ENCODE measurements at places on chromosomes 4 and X. TPM values are rescaled to one million over a fixed set of nuclear protein-coding genes. Genes with fewer than 3 reads are reported as not detected.

DNA sequence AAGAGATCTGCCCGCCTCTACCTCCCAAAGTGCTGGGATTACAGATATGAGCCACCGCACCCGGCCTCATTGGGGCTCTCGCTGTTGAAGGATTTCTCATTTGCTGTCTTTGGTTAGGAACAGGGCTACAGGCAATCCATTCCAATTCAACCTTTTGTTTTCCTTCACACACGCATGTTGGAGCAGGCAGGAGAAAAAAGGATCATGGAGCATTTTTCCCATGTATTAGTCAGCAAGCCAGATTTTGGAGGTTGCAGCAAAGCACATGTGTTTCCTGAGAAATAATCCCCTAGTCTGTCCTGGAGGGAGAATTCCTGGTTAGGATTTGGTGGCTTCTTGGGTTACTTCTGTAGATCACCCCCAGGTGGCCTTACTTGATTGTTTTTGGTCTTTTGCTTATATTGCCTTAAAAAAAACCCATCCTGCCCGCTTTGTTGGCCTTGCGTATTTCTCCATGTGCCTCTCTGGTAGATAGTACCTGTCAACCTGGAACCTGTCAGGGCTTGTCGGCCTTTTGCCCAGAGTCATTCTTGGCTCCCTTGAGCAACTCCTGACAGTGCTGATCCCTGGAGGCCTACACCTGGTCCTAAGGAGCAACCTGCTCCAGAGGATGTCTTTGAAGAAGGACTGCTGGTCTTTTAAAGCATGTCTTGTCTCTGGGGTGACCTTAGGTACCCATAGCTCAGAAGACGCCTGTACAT, 82.4 kb upstream of the CLCN4 start:
- no peak for DNase-seq

GRCh38 chrX:13667919-13668318, 15.0 kb downstream of the TCEANC start:
- DNase-seq = no peak

DNA sequence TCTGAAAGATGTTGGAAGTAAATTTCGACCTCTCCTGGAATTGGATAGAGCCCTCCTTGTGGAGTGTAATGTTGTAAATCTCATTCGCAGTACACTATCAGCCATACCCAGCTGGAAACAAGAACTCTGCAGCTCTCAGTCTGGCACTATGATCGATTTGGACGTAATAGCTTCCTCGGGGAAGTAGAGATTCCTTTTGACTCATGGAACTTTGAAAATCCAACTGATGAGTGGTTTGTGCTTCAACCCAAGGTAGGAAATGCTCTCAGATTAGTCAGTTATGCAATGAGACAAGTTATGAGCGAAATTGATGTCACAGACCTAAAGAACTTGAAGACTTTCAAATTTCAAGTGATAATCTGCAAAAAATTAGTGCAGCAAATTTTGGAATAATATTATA, 103.9 kb downstream of the SYTL5 start:
- DNase-seq = no peak

DNA sequence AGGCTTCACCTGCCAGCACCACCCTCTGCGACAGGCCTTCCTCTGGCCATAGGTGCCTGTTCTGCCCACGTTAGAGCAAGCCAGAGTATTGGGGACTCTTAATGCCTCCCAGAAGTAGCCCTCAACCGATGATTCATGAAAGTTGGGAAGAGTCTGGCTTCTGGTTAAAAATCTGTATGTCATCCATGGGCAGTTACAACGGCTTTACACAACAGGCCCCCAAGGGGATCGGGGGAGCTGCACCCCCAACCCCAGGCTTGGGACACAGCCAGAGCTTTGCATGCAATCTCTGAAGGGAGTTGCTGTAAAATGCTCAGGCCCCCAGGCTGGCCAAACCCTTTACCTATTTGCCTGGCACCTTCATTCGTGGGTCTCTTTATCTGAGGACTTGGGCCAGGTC, 5.4 kb upstream of the CYTL1 start:
- no peak for DNase-seq

- no peak for DNase-seq
These were observed 118.5 kb upstream of the PABPC4L start for GRCh38 chr4:134320048-134320447.

- DNase-seq = no peak
These were observed 138.9 kb upstream of the STX18 start for GRCh38 chr4:4680758-4681157.

DNA sequence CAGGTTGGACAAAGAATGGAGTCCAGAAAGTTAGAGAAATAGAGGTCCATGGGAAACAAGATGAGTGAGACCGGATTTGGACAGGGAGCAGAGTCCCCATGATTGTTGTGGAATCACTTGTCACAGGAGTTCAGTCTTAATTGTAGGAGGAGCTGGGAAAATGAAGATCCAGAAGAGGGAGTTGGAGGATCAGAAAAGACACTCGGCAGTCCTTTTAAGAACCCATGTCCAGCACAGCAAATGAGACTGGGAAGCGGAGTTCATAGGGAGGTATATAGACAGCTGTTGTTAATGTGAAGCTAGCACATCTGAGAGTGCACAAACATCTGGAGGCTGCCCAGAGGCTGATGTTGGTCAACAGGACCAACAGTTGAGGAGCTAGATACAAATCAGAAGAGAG, 111.4 kb upstream of the RXFP1 start:
- no peak for DNase-seq

DNA sequence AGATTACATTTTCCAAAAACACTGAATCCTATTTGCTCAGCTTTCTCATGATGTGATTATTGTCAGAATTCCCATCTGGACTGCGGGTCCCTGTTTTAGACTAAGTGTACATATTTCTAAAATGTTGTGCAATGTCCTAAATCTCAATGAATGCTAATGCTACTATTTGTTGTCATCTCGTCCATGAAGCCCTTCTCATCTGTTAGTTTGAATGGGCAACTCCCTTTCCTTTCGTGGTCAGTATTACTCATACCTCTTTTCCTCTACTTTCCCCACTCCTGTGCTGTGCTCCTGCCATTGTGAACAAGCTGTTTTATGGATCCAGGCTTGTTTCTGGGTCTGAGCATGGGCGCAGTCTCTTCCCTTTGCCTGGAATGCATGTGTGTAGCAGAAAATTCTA, 91.0 kb downstream of the MID1 start:
- no peak for DNase-seq

GRCh38 chr4:66052426-66052825, 382.1 kb upstream of the EPHA5 start:
- DNase-seq = no peak

DNA sequence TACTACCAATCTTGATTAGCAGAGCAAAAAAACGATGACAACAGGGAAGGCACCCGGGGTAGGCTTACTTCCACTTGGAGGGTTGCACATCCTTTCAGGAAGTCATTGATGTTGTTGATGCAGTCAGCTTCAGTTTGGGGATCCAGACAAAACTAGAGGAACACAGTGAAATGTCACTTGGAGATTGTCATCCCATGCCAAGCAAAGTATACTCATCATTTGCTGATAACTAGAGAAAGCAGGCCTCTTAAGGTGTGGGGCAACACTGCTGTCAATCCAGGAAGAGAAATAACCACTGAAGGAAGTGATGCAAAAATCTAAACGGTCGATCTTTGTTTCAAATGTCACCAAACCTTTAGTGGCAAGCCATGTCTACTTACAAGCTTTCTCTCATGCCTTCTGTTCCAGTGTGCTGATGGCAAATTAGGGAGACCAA, 1.4 kb downstream of the ARHGEF6 start:
- no peak for DNase-seq

The DDIT4L gene
- 2.7 TPM for polyA plus RNA-seq

The GAK gene
- 51.6 TPM for polyA plus RNA-seq

The FAM9C gene
- polyA plus RNA-seq = 0.24 TPM

The TRIML2 gene
- polyA plus RNA-seq = not detected

The DMP1 gene
- polyA plus RNA-seq = not detected

The WNK3 gene
- polyA plus RNA-seq = 4.7 TPM

Measured in right renal cortex interstitium (tissue), 3 donors.